Hindlimb muscle (tissue), 1 donor: ENCODE measurements at places on chromosomes 12 and 14.

DNA sequence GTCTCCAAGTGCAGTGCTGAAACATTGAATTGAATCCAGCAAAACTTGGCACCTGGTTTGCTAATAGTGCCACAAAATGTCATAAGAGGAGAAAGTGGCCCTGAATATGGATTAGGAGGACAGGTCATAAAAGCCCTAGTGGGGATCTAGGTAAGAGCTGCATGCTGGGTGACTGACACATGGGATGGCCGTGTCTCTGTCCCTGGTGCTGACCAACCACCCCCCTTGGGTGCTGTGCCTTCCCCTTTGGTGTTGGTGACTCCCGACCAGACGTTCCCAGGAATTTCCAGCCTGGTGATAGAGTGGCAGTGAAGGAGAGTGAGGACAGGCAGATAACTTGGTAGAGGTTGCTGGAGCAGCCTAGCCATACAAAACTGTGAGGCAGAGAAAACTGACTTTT, 142.8 kb downstream of the VRK1 start:
- no peak for DNase-seq

- no peak for DNase-seq
These were observed 198.6 kb downstream of the CCDC91 start for GRCh38 chr12:28388879-28389278.

- no peak for DNase-seq
These were observed 124.7 kb downstream of the PAPOLA start for GRCh38 chr14:96626916-96627315.

DNA sequence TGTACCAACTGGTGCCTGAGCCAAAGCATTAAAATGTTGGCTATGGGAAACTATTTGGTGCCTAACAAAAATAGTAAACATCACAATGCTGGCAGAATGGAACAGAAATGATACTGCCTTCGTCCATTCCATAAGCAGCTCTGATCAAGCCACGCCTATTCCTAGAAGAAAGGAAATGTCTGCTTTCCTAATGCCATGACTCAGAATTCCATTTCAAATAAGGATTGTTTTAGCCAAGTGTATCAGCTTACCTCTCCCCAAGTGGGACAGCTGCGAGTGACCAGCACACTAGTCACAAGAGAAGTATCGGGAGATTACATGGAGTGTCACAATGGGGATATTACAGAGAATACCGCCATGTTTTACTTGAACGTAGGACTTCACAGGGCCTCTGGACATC, 38.7 kb downstream of the GLT8D2 start:
- DNase-seq: no peak

DNA sequence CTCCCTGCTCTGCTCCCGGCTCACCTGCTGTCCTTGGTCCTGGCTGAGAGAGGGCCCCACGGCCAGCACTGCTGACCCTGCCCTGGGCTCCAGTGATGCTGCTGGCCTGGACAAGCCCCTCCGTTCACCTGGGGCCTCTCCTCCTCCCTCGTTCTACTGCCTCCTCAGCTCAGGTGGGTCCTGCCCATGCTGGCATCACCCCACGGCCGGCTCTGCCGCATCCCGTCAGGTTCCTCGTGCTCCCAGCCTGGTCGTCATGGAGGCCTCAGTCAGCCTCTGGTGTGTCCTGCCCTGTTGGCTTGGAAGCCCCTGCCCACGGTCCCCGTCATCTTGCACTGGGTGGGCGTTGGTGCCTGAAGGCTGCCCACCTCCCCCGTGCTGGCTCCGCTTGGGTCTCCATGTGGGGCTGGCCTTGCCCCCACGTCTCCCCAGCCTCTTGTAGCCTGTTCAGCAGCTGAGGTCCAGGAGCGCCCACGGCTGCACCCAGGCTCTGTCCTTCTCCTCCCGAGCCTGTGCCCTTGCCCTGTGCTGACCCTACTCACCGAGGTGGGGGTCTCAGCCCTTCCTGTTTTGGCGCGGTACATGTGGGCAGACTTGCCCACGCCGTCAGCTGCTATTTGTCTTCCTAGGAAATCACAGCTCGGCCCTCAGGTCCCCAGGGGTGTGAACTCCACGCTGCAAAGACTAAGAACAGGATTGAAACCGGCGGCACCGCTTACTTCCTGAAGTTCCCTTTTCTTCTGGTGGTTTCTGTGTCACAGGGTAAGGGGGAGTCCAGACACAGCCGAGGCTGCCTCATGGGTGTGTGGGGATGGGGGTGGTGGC, 121.6 kb downstream of the TMEM121 start:
- DNase-seq: no peak
